Renal cortex interstitium (tissue), 15 donors: ENCODE measurements at places on chromosomes 11 and 22.
A peak's percentile ranks its signal among the peaks of the same experiment; 100 is the strongest.

- DNase-seq, result no peak
These were observed 43.9 kb upstream of the PAK1 start for GRCh38 chr11:77517753-77518152.

- DNase-seq, result peak; percentile 90
These were observed 14.6 kb upstream of the TEF start for GRCh38 chr22:41367039-41367679.

GRCh38 chr11:62851807-62852522 lies 12.6 kb upstream of the WDR74 start:
- DNase-seq, result no peak

DNA sequence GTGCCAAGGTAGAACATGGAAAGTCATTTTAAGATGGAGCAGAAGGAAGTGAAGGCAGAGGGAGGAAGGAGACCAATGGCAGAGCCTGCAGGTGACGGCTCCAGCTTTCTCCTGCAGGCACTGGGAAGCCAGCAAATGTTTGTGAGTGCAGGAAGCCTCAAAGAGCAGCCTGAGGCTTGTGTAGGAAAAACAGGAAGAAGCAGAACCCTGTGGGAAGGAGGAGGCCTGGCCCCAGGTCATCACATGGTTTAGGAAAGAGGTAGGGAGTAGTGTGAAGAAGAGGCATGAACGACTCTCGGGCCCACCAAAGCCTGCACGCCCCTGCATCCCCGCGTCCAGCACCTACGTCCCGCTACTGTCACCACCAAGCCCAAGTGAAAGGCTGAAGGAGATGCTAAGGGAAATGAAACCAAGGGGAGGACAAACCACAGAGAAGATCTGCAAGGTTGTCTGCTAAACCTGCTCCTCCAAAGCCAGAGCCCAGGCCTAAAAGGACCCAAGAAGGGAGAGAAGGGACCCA lies 151.5 kb downstream of the CHST1 start:
- DNase-seq, result no peak

GRCh38 chr11:69003866-69004367 lies 9.1 kb downstream of the MRGPRF start:
- DNase-seq, result no peak

- DNase-seq, result no peak
These were observed 109.8 kb downstream of the ATXN10 start for GRCh38 chr22:45781459-45781858.

GRCh38 chr22:44424359-44424682 lies 73.7 kb downstream of the RTL6 start:
- DNase-seq, result no peak

DNA sequence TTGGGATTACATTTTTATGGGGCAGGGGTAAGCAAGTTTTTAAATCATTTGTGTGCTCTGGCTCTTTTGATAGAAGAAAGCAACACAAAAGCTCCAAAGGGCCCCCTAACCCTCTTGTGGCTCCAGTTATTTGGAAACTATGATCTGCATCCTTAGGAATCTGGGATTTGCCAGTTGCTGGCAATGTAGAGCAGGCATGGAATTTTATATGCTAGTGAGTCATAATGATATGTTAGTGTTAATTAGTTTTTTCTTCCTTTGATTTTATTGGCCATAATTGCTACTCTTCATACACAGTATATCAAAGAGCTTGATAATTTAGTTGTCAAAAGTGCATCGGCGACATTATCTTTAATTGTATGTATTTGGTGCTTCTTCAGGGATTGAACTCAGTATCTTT lies 10.1 kb downstream of the RAG1 start:
- no peak for DNase-seq

DNA sequence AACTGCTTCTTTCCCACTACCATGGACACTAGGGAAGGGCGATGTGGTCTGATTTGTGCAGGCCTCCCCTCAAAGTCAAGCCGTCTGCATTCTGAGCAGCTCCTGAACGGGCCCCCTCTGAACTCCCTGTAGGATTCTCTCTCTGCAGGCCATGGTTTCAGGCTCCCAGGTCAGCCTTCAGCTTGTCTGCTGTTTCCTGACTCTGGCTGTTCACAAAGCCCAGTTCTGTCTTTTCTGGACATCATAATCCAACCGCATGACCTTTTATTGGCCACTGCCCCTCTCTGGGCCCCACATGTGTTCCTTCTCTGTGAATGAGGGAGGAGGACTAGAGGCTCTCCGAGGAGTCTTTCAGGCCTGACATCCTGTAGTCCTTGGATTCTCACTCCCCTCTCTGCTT lies 161.0 kb downstream of the FEZ1 start:
- DNase-seq, result no peak

- DNase-seq, result no peak
These were observed 123.8 kb downstream of the NECTIN1 start for GRCh38 chr11:119605137-119605665.

- no peak for DNase-seq
These were observed 1.6 kb upstream of the BCR start for GRCh38 chr22:23178512-23179254.

DNA sequence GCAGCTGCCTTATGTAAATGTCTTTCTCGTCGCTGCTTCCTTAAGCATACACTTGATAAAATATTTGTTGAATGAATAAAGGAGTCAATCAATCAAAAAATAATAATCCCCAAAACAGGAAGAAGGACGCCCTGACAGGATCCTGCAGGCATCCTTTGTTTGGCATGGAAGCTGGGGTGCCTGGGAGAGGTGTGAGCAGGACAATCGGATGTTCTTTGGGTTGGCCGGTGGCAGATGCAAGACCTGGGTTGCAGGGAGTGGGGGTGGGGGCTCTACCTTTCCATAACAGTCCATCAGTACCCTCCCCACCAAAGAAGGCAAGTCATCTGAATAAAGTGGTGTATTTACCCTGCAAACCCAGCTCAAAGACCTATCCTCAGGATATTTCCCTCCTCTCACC lies 1.4 kb upstream of the SHANK2 start:
- no peak for DNase-seq

DNA sequence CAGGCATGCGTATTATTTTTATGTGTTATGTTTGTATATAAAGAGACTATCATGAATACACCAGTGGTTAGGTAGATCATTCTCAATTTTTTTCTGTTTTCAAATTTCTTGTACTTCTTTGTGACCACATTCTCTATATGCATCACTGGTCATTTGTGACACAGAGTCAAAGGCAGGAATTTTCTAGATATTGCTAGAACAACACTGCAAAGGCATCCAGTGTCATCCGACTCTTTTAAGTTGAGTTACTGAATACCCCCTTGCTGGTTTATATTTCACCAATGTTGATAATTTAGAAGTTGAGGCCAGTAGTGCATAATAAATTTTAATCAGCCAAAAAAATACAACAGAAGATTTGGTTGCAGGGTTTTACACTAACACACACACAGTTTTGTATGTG lies 351.8 kb downstream of the CASP12 start:
- peak; percentile 31 for DNase-seq

- DNase-seq, result no peak
These were observed 56.8 kb downstream of the IGLL5 start for GRCh38 chr22:22944268-22944985.

DNA sequence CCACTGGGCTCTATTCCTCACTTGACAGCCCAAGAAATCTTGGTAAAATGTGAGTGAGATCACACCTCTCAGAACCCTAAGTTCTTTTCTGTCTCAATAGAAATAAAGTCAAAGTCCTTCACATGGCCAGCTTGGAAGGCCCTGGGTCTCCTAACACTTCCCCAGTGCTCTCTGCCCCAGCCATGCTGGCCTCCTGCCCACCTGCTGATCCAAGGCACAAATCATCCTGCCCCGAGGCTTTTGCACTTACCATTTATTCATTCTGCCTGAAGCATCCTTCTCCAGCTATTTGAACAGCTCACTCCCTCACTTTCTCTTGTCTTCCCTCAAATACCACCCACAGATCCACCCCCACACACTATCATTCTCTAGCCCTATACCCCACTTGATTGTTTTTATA lies 26.4 kb downstream of the ISX start:
- no peak for DNase-seq
